ENCODE measurements at places on chromosomes 5 and 9. TPM values are rescaled to one million over a fixed set of nuclear protein-coding genes. Genes with fewer than 3 reads are reported as not detected.

- H3K4me3 ChIP-seq, result no peak overlapping the region
- no peaks in the 10 kb centered on the region for H3K27me3 ChIP-seq
- no peaks in the 10 kb centered on the region for H3K36me3 ChIP-seq
- no peak overlapping the region for H3K27ac ChIP-seq
Observed at GRCh38 chr9:115777610-115778009, 376.0 kb upstream of the PAPPA start.

- H3K4me1 ChIP-seq, result no peaks in the 10 kb centered on the region
- no peak overlapping the region for H3K27ac ChIP-seq
- no peaks in the 10 kb centered on the region for H3K27me3 ChIP-seq
- DNase-seq, result no peak
- no peak overlapping the region for H3K4me3 ChIP-seq
Observed at GRCh38 chr5:159489779-159490178, 159.5 kb upstream of the IL12B start.

DNA sequence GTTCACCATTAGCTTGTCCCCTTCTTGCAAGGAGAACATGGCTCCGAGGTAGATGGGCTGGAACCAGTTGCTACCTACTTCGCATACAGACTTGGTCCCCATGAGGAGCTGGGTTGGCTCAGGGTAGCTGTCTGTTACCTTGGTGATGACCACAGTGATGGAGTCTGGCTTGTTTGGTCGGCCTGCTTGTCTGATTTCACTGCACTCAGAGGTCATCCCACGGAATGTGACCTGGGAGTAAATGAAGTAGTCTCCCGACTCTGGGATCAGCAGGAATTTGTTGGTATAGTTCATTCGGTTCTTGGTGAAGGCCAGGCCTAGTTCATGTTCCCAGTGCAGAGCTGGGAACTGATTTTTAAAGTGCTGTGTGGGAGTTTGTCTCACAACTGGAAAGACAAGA, 15.3 kb downstream of the TNFSF15 start:
- H3K27me3 ChIP-seq, result no peaks in the 10 kb centered on the region
- no peak overlapping the region for H3K4me3 ChIP-seq
- no peaks in the 10 kb centered on the region for H3K36me3 ChIP-seq
- no peaks in the 10 kb centered on the region for H3K4me1 ChIP-seq
- H3K27ac ChIP-seq, result no peak overlapping the region
- DNase-seq, result no peak

Gene TAF1L
- total RNA-seq, result 0.10 TPM

DNA sequence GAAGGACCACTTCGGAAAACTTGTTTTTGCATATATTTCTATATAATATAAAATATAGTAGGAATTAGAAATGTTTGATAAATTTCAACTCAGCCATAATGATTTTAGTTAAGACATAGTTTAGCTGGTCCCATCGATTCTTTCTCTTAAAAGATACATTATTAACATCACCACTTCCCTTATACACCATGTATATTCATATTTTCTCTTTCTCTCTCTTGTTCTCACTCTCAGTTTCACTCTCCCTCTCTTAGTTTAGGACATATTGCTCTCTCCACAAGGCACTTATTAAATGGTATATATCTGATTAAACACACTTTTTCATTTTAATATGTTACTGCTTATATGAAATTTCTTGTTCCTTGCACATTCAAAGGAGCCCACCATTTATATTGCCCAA, 90.1 kb upstream of the RASEF start:
- no peaks in the 10 kb centered on the region for H3K4me1 ChIP-seq
- H3K36me3 ChIP-seq, result no peaks in the 10 kb centered on the region
- H3K27me3 ChIP-seq, result no peaks in the 10 kb centered on the region

DNA sequence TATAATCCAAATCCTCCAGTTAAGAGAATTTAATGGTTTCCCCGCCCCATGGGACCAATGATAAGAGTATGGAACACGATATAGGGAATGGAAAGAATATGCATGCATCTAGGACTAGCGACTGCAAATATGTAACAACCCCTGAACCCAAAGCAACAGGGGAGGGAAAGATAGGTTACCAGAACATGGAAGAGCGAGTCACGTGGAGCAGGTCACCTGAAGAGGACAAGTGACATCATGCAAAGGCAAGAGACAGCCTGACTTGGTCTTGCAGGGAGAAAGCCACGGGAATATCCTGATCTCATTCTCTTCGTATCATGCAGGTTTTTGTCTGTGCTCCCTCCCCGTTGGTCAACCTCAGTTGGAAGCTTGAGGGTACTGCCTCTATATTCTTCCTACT, 4.7 kb upstream of the UHRF2 start:
- H3K36me3 ChIP-seq, result no peaks in the 10 kb centered on the region
- H3K4me3 ChIP-seq, result no peak overlapping the region
- H3K4me1 ChIP-seq, result peaks cover 12% of the 10 kb centered on the region
- H3K27me3 ChIP-seq, result no peaks in the 10 kb centered on the region
- H3K27ac ChIP-seq, result no peak overlapping the region

- no peak overlapping the region for H3K4me3 ChIP-seq
- no peak overlapping the region for H3K27ac ChIP-seq
- no peaks in the 10 kb centered on the region for H3K4me1 ChIP-seq
- no peaks in the 10 kb centered on the region for H3K27me3 ChIP-seq
Observed at GRCh38 chr5:35365758-35366157, 135.5 kb upstream of the PRLR start.

- no peaks in the 10 kb centered on the region for H3K4me1 ChIP-seq
- H3K27me3 ChIP-seq, result no peaks in the 10 kb centered on the region
- no peak for DNase-seq
- H3K4me3 ChIP-seq, result no peak overlapping the region
Observed at GRCh38 chr5:156361436-156362109, 34.6 kb downstream of the SGCD start.

DNA sequence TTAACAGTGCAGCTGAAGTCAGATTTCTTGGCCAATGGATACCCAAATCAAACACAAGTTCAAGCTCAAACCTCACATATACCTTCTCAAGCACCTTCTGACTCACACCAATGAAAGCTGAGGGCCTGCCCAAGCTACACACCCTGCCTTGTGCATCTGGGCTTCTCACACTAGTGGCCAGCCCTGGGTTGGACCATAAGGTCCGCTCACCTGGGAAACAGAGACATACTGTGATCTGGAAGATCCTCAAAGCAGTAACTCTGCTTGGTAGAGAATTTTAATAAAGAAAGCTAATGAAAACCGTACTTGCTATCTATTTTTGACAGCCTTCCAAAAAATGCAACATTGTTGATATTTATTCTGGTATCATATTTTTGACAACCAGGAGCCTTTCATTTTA, 7.4 kb upstream of the TRPM3 start:
- no peaks in the 10 kb centered on the region for H3K36me3 ChIP-seq
- no peak overlapping the region for H3K27ac ChIP-seq
- DNase-seq, result no peak
- no peaks in the 10 kb centered on the region for H3K4me1 ChIP-seq
- H3K27me3 ChIP-seq, result no peaks in the 10 kb centered on the region

All from spinal cord (tissue), 10 donors.